ENCODE measurements at places on chromosomes 12 and 14.

DNA sequence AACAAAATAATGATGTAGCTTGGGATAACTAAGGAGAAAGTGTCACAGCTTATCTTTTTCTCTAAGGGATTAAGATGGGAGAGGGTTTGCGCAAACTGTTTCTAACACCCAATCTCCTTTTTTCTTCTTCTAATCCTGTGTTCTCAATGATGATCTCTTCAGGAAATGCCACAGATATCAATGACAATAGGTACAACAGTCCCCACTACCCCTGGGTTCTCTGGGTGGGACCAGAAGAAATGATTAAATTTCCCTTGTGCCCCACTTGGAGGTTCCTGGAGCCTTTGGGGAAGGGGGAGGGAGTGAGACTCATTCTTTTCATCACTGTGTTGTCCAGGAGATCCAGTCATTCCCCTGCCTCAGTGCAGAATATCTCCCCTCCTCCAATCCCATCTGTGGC is 8.6 kb upstream of the PIP4K2C start:
- DNase-seq = no peak

DNA sequence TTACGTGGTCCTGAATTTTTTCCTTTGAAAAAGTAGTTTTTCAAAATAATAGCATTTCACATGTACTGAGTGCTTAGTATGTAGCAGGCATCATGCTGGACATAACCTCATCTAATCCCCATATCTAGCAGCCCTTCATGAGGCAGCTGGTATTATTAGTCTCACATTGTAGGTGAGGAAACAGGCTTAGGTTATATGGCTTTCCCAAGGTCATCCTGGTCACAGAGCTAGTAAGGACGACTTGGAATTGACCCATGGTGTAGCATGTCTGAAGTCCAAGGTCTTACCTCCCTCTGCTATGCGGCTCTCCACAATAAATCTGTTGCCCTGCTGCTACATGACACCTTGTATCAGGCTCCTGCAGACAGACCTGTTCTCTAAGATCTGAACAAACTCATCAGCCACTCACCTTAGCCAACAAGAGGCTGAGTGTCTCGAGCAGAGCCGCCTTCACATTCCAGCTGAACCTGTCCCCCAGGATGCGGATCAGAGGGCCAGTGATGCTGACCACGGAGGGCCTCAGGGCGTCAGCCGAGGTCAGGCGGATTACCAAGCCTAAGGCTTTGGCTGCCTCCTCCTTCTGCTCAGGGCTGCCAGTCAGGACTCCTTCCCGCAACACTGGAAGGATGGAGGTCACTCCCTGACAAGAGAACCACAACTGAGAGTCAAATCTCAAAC is 19.7 kb upstream of the RAB35 start:
- no peak for DNase-seq

- peak; percentile 70 for DNase-seq
These were observed at the start of gene B4GALNT1 for GRCh38 chr12:57632958-57633840. Gene B4GALNT1, minus strand, starts transcription at chr12:57633201. Its CDS starts 1,069 bp downstream, at chr12:57632132.

GRCh38 chr12:47415054-47415453 is 290.8 kb downstream of the RPAP3 start:
- DNase-seq = no peak

DNA sequence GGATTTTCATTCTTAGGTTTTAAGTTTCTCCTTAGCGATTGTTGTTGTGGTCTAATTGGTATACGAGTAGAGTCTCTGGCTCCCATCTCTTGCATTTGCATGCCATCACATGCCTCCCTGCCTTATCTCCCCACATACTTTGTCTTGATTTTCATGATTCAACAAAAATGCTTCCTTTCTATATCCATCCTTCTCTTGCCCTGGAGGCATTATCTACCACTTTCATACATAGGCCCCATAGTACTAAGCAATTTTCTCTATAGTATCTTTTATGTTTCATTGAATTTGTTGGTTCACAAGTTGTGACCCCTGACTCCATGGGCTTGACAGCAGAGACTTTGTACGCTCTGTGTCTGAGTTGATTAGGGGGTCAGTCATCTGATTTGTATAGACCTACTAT is 226.1 kb downstream of the ACSS3 start:
- no peak for DNase-seq

GRCh38 chr14:63051301-63051700 is 6.0 kb upstream of the KCNH5 start:
- no peak for DNase-seq

GRCh38 chr14:56237398-56237797 is 119.2 kb downstream of the PELI2 start:
- DNase-seq = peak; percentile 30

DNA sequence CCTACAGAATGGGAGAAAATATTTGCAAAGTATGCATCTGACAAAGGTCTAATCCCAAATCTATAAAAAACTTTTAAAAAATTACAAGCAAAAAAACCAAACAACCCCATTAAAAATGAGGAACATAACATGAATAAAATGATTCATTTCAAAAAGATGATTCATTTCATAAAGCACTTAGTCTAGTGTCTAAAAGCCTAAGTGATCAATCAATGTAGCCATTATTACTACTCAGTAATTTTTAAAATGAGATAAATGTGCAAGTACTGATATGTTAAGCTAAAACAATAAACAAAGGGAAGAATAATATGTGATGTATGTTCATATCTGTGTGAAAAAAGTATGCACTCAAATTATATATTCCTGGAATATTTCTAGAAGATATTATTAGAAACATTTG is 119.1 kb upstream of the GARIN6 start:
- DNase-seq = no peak

- DNase-seq = no peak
These were observed 31.4 kb downstream of the PSEN1 start for GRCh38 chr14:73167727-73168126.

DNA sequence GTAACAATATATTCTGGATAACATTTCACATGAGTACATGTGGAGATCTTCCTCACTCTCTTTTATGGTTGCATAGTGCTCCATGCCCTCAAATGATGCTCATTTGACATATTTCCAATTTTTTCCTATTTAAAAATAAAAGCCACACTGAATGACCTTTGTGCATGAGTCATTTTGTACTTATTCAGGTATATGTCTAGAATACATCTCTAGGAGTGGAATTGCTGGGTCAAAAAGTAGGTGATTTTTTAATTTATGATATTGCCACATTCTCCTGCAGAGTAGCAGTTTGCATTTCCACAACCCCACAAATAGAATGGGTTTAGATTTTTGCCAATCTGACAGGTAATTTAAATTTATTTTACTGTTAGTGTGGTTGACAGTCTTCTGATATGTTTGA is 104.8 kb downstream of the RPAP3 start:
- DNase-seq = no peak

GRCh38 chr12:120110550-120111501 is 5.7 kb downstream of the RAB35 start:
- DNase-seq = peak; percentile 68

GRCh38 chr12:46647034-46647433 is 178.8 kb downstream of the SLC38A4 start:
- no peak for DNase-seq

DNA sequence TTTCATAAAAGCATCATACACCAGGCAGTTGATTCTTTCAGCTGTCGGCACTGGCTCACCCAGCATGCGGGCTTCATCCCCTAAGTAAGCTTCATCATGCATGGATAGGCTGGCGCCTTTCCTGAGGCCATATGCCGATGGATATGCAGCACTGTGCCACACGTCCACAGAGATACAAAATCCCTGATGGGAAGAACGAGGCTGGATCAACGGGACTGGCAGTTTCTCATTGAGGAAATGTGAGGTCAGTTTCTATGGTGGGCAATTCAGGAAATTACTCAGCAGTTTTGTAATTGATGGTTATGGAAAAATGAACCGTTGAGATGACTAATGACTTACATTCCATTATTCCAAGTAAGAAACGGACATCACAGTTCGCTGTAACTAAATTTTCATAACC is 453.8 kb downstream of the TMEM121 start:
- DNase-seq = peak; percentile 25

GRCh38 chr14:104267895-104268294 is 129.5 kb downstream of the KIF26A start:
- DNase-seq = no peak

DNA sequence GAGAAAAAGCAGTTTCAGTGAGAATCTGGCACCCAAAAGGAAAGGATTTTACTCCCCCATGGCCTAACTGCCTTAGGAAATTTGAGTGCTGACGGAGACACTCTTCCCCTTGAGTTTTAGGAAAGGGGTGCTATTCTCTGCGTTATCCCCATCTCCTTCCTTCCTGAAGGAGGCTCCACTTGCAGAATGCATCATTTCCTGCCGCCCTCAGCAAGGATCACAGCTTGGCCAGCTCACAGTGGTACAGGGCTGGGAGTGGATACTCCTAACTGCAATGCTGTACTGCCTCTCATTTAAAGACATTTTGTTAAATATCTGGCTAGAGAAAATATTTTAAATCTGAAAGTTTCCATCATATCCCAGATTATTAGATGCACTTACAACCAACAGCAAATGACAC is 33.0 kb downstream of the RDH12 start:
- DNase-seq = no peak

GRCh38 chr12:22481547-22482104 is 62.7 kb downstream of the C2CD5 start:
- DNase-seq = no peak

DNA sequence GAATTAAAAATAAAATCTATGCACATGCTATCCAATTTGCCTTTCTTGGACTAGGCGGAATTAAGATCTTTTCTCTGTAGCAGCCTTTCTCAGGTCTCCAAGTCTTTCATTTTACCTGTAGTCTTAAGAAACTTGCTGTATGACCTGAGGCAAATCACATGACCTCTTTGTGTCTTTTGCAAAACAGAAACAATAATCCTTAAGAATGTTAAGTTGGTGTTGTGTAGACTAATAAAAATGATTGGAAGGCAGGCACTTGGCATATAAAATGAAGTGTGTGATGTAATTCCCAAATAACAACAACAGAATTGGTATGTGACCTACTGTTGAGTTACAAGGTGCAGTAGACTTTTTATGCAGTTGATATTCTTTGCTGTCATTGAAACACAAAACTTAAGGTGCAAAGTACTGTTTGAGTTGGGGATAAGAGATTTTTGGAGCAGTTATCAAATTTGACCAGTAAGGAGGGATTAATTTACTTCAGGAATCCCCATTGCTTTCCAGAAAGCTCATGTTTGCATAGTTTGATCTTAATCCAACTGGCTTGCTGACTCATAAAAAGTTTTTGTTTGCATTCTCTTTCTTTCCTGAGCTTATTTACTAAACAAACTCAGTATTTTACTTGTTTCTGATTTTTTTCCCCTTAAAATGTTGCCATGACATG is 51.4 kb downstream of the SUSD6 start:
- DNase-seq = no peak

GRCh38 chr14:99752486-99753121 is 40.6 kb upstream of the EML1 start:
- DNase-seq = no peak

DNA sequence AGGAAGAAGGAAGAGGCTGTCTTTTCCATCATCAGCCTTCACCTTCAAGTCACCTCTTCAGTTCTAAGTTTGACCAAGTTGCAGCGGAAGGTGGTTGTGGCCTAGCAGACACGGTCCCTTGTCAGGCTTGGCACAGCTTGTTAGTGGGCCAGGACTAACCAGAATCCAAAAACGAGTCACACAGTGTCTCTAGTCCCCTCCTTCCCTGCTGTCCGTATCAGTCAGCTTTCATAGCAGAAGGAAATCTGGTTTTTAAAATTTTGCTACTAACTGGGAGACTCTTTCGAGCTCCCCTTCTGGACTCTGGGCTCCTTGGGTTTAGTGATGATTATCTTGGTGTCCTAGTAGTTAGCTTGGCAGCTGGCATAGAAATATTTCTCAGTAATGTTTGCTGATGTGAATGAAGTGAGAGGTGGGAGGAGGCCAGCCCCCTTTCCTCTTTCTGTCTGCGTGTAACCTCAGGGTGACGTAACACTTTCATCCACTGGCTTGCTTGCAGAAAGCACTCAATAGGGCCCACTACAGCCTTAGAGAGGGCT is 3.8 kb downstream of the ETV6 start:
- peak; percentile 81 for DNase-seq

DNA sequence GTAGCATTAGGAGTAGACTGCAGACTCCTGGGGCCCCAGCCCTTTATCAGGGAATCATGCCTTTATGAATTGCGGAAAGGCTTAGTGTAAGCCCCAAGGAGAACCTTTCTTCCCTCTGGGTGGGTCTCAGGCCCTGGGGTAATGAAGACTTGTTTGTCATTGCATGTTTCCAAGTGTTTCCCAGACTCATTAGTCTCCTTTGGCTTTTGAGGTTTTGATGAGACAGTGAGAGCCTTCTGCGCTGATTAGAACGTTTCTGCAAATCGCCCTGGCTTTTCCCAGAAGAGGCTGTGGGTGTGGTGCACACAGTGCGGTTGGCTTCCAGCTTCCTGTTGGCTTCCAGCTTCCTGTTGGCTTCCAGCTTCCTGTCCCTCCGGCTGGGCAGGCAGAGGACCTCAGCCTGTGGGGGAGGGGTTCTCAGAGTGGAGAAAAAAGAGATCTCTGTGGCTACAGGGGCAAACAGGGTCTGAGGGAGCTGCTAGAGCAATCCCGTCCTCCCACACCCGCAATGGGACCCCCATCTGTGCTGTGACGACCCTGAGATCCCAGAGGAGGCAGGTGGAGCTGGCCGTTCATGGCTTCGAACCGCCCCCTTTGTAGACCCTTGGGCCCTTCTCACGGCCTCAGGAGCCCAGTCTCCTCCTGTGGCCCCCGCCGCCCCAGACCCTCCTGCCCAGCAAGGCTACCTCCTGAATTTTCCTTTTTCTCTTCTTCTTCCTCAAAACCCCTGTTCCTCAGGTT is 42.1 kb downstream of the GPR68 start:
- peak; percentile 93 for DNase-seq

- DNase-seq = no peak
These were observed 25.6 kb downstream of the FKBP11 start for GRCh38 chr12:48899651-48900050.

DNA sequence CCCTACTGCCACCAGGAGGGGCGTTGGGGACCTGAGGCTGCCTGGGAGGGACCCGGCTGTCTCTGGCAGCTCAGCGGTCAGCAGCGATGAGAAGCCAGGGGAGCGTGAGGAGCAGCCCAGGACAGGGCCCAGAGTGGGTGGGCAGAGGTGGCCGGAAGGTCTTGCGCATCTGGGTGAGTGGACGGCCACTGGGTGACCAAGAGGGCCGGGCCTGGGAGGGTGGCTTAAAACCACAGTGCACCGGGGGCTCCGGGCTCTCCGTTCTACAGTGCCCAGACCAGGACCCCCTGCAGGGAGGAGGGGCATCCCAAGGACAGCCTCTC is 10.0 kb downstream of the INF2 start:
- no peak for DNase-seq

GRCh38 chr12:127145929-127146789 is 1120.8 kb upstream of the TMEM132C start:
- DNase-seq = peak; percentile 60

DNA sequence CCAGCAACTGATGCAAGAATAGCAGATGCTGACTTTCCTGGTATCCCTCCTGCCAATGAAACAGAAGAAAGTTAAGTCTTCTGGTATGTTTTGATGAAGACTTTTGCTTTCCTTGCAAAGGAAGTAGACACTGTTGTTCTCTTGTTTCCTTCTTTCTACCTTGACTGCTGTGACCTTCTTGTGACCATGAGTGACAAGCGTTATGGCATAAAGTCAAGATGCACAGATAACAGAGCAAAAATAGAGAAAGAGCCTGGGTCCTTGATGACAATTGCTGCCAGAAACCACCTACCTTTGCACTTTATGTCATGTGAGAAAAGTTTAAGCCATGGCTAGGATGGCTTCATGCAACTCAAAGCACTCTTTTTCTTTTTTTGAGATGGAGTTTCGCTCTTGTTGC is 49.2 kb upstream of the LTA4H start:
- no peak for DNase-seq

Measured in hematopoietic multipotent progenitor cell treated with erythropoietin and hydrocortisone succinate and interleukin-3 and kit ligand, for 6 days (in vitro differentiated cells).